Muscle of arm (tissue), 14 donors: ENCODE measurements at places on chromosomes 13 and 19.

DNA sequence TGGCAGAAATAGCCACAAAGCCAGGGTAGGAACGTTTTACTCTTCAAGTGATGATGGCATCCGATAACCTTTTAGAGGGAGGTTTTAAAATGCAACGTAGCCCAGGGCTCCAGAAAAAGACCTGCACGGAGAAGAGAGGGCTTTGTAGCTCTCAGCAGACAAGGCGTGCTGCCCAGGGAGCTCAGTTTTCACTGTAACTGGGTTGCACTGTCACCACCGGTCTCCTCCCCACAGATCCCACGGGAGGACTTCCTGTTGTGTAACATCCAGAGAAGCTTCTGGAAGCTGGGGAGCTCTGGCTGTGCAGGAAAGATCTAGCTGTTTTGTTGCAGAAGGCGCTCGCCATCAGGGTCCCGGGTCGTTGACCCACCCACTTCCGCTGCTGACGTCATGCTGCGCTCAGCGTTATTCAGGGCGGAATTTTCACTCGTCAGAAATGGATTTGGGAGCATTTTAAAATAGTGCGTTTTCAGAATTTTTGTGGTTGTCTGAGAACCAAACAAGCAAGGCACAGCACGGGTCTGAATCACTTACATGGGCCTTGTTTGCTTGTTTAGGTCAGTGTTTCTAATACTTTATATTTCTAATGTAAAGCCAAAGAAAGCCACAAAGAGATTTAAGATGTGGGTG is 50.8 kb downstream of the ATP11A start:
- DNase-seq = no peak

- DNase-seq = no peak
These were observed 6.5 kb downstream of the BRME1 start for GRCh38 chr19:13899393-13899792.

DNA sequence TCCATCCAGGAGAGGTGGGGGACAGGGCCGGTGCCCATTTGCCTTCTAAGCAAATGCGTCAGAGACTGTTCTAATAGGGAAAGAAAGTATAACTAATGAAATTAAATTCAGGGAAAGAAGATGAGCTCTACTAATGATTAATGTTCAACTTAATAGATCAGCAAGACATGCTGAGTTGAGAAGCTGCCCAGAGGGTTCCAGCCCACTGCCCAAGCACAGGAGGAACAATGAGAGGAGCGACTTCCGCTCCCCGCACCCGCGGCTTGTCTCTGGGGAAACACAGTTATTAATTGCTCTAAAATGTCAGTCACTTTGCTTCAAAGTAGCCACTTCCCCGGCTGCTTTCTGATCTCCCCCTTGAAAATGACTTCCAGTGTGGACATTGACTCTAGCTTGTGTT is 331.3 kb downstream of the UQCRFS1 start:
- DNase-seq = no peak

GRCh38 chr13:29920025-29920643 is 69.7 kb upstream of the UBL3 start:
- no peak for DNase-seq
